Mesenteric fat pad (tissue), 1 donor: ENCODE measurements at places on chromosomes 16 and 17. TPM values are rescaled to one million over a fixed set of nuclear protein-coding genes. Genes with fewer than 3 reads are reported as not detected.

The PABPN1L gene
- total RNA-seq = not detected

The MT1M gene
- 367 TPM for total RNA-seq

The DOC2B gene
- 41.5 TPM for total RNA-seq

The CLEC19A gene
- total RNA-seq = not detected

The TLCD3A gene
- 11.5 TPM for total RNA-seq

The ABCA9 gene
- 57.5 TPM for total RNA-seq

The KRT12 gene
- not detected for total RNA-seq

The HOXB1 gene
- not detected for total RNA-seq

The CD300LB gene
- total RNA-seq = 1.3 TPM

The JMJD8 gene
- total RNA-seq = 55.3 TPM

The ZNF423 gene
- 13.5 TPM for total RNA-seq

DNA sequence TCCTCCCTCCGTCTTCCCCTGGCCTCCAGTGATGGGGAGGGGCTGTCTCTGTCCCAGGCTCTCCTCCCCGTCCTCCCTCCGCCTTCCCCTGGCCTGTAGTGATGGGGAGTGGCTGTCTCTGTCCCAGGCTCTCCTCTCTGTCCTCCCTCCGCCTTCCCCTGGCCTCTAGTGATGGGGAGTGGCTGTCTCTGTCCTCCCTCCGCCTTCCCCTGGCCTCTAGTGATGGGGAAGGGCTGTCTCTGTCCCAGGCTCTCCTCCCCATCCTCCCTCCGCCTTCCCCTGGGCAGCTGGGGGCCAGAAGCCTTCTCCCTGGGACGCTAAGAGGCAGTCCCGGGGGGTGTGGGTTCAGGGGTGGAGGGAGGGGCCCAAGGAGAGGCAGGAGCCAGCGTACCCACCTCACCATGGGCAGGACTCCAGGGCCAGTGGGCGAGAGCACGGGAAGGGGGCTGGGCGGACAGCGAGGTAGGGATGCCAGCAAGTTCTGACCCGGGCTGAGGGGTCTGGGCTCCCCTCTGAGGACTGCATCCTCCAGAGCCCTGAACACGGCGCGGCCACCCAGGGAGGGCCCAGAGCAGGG is 14.8 kb downstream of the UTS2R start:
- no peak for DNase-seq

GRCh38 chr16:17321824-17322223 is 148.9 kb downstream of the XYLT1 start:
- DNase-seq = no peak

- DNase-seq = no peak
Measured at GRCh38 chr17:63956296-63956920, 16.3 kb downstream of the SCN4A start.

DNA sequence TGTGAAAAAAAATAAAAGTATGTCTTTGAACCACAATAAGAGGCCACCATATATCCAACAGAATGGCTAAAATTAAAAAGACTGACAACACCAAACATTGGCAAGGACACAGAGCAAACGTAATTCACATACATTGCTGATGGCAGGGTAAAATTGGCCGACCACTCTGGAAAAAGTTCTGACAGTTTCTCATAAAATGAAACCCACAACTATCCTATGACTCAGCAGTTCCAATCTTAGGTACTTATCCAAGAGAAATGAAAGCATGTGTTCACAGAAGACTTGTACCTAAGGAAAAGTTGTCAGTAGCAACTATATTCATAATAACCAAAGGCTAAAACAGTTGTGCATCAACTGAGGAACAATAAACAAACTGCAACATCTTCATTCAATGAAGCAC is 357.3 kb upstream of the XYLT1 start:
- DNase-seq = no peak

DNA sequence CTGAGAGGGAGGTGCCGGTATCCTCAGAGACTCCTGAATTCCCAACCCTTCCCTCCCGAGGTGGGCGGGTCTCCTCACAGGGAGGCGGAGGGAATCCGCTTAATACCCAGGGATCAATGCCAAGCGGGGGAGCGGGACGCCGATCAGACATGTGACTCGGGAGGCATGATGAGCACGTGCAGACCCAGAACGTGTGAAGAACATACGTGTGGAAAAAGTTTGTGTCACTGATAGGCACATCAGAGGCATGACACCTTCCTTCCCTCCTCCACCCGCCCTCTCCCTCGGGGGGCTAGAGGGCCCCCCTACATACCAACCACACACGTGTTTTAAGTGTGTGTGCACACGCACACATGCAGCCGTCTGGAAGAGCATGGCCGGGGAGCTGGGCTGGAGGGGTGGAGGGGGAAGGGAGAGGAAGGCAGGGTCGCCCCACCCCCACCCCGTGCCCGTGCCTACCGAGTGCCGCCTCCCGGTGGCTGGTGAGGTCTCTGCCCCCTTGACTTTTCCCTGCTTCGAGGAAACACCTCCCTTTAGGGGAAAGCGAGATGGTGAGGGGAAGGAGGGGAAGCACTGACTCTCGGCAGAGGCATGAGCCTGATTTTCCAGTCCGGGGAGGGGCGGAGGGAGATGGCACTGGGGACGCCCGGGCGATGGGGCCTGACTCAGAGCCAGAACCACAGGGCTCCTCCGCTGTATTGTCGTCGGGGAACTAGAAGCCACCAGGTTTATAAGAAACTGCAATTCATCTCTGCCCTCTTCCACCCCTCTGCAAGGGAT is 12.1 kb upstream of the TBX21 start:
- no peak for DNase-seq

GRCh38 chr17:45342871-45343526 is 26.2 kb upstream of the MAP3K14 start:
- DNase-seq = peak; percentile 53

DNA sequence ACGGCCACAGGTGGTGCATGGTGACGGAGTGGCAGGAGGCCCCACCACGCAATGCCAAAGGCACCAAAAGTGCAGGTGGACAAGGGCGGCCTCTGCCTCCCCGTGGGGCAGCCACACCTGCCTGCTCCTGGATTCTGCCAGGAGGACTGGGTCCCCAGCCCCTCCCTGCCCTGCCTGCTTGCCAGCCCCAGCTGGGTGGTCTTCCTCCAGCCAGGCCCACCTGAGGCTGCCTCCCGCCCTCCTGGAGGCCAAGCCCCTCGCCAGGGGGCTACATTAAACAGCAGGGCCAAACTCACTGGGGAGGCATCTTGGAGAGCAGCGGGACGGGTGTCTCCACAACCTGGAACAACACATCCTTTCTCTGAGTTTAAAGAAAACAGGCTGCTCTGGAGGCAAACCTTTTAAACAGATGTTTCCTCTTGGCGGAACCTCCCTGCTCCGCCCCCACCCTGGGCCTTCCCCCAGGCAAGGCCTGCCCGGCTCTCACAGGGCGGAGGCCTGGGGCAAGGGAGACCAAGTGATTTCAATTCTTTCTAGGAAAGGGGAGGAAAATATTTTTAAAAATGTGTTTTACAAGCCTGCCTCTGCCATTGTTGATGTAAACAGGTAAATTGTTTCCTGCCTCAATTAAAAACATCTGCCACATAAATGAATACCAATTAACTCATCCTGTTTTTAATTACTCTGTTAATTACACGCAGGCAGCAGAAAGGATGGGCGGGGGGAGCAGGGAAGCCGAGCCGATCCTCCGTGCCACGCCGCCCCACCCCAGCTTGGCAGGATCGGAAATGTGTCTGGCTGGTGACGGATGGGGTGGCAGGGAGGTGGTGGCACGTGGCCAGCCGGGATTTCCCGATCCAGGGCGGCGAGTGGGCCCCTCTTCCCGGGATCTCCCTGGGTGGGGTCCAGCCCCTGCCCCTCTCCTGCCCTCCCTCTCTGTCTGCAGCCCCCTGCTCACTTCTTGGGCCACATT is 54.4 kb upstream of the PABPN1L start:
- no peak for DNase-seq

DNA sequence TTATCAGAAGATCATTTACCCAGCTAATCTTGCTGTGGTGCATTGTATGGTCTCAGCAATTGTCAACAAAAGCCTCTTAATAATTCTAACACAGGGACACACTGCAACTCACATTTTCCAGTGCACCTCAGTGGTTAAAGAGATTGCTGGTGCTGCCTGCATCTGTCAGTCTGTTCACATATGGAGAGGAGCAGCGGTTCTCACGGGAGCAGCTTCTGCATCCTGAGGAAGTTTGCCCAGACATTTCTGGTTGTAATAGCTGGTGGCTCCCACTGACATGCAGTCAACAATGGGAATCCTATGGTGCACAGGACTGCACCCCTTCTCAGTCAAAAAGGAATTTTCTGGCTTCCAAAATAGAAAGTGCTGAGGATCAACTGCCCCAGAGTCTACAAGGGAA is 7.8 kb downstream of the GGA2 start:
- DNase-seq = no peak

DNA sequence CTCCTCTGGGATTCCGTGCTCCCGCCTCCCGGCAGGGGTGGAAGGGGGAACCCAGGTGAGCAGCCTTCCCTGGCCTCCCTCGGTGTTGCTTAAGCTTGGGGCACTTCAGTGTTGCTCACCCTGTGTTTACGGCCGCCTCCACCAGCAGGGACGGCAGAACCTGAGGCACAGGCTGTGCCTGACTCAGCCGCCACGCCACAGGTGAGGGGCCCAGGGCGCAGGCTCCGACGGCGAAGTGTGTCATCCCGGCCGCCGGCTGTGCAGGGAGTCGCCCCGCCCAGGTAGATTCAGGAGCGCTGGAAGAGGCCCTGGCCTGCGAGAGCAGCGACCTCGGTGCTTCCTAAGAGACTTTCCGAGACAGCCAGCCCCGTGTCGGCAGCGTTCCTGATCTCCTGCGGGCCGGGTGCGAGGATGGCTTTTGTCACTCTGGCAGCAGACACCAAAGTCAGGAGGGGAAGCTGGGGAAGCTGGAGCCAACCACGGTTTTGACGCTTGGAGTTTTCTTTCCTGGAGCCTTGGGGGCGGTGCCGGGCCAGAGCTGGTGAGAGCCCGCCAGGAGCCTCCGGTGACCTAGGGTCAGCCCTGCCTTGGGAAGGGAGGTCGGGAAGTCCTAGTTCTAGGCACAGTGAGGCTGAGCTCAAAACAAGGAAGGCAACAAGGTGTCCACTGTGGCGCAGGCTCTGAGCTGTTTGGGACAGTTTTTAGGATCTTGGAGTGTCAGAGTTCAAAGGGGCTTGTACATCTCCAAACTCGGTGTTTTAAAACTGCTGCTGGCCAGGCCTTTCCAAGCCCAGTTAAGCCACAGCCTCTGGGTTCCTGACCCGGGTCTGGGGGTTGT is 2.1 kb downstream of the GSE1 start:
- no peak for DNase-seq

DNA sequence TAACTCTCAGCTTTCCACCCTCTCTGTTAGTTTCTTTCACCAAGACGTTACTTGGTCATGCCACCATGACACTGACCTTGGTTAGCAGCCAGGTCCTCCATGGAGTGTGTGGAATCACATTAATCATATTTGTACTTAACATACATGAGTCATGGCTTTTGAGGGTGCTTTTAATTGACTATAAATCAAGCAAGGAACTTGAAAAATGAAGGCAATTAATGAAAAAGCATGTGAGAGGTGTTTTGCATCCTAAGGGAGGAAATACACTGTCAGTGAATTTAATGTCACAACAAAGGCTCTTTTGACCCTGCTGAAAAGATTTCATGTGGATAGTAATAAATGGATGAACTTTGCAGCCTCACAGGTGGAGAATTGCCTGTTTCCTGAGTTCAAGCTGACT is 240.7 kb downstream of the CDH13 start:
- DNase-seq = no peak

GRCh38 chr17:7132511-7133094 is 18.0 kb upstream of the ASGR2 start:
- no peak for DNase-seq

DNA sequence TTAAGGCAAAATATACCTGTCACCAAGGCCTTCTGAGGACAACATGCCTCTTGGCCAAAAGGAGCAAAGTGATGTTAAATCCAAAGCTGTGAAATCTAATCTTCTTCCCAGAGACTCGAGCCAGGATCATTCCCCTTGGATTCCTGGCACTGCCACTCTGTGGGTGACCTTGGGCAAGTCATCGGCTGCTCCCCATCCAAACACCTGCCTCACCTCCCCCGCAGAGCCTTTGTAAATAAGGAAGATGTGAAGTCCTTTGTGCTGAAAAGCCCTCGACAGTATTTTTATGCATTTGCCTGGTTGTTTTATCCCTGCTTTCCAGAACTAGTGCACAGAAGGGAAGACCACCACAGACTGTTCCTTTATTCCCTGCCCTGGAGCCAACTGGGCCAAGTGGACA is 5.4 kb upstream of the CEP295NL start:
- no peak for DNase-seq

GRCh38 chr16:2022723-2023091 is 3.1 kb downstream of the NPW start:
- no peak for DNase-seq

- no peak for DNase-seq
Measured at GRCh38 chr17:63740464-63741142, 996 bp downstream of the STRADA start.

GRCh38 chr17:31433091-31433790 is 41.8 kb downstream of the RAB11FIP4 start:
- no peak for DNase-seq

DNA sequence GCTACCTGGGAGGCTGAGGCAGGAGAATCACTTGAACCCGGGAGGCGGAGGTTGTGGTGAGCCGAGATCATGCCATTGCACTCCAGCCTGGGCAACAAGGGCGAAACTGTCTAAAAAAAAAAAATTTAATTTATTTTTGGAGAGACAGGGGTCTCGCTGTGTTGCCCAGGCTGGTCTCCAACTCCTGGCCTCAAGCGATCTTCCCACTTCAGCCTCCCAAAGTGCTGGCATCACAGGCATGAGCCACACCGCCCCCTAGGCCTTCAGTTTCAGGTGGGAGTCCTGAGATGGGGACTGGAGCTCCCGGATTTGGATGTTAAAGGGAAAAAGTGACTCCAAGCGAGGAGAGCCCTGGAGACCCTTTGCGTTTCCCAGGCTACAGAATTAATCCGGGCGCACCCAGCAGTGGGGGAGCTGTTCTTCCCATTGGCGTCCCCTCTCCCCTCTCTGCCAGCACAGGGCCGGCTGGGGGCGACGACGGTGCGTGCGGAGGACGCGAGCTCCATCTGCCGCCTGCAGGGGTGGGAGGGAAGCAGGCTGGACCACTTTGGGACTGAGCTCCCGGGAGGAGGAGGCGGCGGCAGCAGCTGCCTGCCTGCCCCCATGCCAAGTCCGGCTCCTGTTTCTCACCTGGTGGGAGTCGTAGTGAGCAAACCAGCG is 49.3 kb upstream of the USP7 start:
- DNase-seq = no peak

- DNase-seq = no peak
Measured at GRCh38 chr17:74736513-74737298, at the start of gene RAB37. RAB37 (plus strand) TSS chr17:74737256; CDS start chr17:74737273, 17 bp downstream.

DNA sequence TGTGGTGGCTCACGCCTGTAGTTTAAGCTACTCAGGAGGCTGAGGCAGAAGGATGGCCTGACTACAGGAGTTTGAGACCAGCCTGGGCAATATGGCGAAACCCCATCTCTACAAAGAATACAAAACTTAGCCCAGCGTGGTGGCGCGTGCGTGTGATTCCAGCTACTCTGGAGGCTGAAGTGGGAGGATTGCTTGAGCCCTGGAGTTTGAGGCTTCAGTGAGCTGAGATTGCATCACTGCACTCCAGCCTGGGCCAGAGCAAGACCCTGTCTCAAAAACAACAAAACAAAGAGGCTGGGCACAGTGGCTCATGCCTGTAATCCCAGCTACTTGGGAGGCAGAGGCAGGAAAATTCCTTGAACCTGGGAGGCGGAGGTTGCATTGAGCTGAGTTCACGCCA is 7.0 kb upstream of the CSNK1D start:
- no peak for DNase-seq

- DNase-seq = no peak
Measured at GRCh38 chr17:30292286-30292858, 628 bp upstream of the BLMH start.
